ENCODE measurements at places on chromosomes 11 and 22. TPM values are rescaled to one million over a fixed set of nuclear protein-coding genes. Genes with fewer than 3 reads are reported as not detected.

Gene ARFGAP2
- 60.5 TPM for total RNA-seq

- no peaks in the 10 kb centered on the region for H3K36me3 ChIP-seq
- H3K27me3 ChIP-seq, result peaks cover 19% of the 10 kb centered on the region
- H3K4me1 ChIP-seq, result peaks cover 30% of the 10 kb centered on the region
- H3K27ac ChIP-seq, result no peak overlapping the region
Measured at GRCh38 chr11:124839128-124839971, 25.9 kb upstream of the ROBO3 start.

- no peaks in the 10 kb centered on the region for H3K36me3 ChIP-seq
- H3K4me1 ChIP-seq, result peaks cover 28% of the 10 kb centered on the region
- DNase-seq, result no peak
Measured at GRCh38 chr11:78802058-78802761, 227.5 kb upstream of the NARS2 start.

DNA sequence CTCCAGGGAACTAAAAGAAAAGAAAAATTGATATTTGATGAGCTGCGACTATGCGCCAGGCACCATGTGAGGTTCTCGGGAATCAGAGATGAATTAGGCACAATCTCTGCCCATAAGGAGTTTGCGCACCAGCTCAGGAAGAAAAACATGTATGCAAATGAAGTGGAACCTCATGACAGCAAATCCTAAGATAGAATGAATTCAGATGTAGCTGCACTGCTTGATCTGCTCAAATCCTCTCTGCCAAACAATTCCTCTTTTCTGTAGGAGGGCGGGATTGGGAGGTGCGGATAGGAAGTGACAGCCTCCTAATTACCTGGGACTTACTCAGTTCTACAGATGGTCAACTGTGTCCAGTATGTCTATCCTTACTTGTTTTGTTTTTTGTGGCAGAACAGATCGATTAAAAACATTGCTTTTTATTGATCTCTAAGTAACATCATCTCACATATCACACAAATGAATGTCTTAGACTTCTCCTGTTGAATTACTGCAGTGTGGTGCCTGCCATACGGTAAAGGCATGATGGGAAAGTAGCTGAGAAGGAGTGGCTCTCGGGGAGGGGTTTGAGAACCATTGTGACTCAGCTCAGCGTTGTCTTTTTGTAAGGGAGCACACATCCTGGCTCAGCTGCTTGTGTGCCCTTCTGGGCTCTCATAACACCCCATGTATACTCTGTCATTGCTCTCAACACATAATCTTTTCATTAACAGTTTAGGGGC, 13.9 kb downstream of the CRTAM start:
- peaks cover 34% of the 10 kb centered on the region for H3K4me1 ChIP-seq
- no peaks in the 10 kb centered on the region for H3K27me3 ChIP-seq
- no peaks in the 10 kb centered on the region for H3K36me3 ChIP-seq
- no peak overlapping the region for H3K4me3 ChIP-seq

DNA sequence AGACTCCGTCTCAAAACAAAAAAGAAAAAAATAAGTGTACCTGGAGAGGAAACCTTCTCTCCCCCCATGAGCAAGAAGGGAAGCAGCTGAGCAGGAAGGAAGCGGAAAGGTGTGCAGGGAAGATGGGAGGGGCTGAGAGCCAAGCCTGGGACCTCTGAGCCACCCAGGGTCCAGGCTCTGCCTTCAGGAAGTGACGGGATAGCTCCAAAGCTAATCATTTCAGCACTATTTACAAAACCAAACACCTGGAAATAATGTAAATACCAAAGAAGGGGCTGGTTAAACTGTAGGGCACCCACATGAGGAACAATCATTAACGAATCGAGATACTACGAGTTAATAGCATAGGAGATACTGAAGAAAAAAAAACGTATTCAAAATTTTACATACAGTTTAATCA, 27.9 kb downstream of the ARRB1 start:
- no peaks in the 10 kb centered on the region for H3K27me3 ChIP-seq
- H3K36me3 ChIP-seq, result peaks cover 13% of the 10 kb centered on the region
- no peak for DNase-seq
- peak overlapping the region; percentile 71 for H3K27ac ChIP-seq

Gene MYRF
- 5.2 TPM for total RNA-seq

DNA sequence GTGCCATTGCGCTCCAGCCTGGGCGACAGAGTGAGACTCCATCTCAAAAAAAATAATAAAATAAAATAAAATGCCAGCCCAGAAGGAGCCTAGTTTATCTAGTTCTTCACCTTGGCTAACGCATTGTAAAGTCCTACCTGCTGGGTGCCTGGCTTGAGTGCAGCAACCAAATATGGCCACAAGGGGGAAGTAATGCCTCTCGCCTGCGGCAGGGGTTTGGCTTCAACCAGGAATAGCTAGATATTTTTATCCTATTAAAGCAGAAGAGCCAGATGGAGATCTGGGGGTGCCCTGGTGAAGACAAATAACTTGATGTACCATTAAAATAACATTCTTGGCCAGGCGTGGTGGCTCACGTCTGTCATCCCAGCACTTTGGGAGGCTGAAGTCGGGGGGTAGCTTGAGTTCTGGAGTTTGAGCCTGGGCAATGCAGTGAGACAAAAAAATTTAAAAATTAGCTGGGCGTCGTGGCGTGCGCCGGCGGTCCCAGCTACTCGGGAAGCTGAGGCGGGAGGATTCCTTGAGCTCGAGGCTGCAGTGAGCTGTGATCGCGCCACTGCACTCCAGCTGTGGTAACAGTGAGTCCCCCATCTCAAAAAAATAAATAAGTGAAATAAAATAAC, 20.6 kb upstream of the PLEKHB1 start:
- H3K36me3 ChIP-seq, result no peaks in the 10 kb centered on the region
- no peak overlapping the region for H3K27ac ChIP-seq
- no peak overlapping the region for H3K4me3 ChIP-seq
- H3K27me3 ChIP-seq, result peaks cover 96% of the 10 kb centered on the region

Gene TRPM5
- 0.07 TPM for total RNA-seq

Gene ANO1
- 5.0 TPM for total RNA-seq

Gene SCN3B
- total RNA-seq, result 0.79 TPM

DNA sequence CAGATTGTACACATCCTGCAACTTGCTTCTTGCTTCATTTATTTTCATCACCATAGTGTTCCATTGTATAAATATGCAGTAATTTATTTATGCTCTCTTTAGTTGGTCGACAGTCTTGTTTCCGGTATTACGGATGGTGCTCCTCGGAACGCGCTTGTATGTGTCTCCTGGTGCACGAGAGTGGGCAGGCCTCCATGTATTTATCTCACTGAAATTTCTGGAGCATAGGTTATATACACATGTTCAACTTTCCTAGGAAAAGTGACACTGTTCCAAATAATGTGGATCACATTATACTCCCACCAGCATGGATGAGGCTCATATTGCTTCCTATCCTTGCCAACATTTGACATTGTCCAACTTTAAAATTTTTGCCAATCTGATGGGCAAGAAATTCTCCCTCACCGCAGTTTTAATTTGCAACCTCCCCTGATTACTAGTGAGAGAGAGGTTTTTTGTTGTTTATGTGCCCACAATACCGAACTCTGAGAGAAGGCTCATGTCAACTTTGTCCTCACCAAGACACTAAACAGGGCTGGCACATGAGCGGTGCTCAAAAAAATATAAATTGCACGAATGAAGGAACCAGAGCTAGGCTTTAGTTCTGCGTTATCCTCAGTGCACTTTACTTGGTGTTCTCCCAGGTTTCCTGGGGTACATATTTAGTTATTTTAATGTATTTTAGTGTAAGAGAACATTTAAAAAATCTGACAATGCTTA, 3.8 kb downstream of the CSNK2A3 start:
- no peak for DNase-seq
- H3K27me3 ChIP-seq, result no peaks in the 10 kb centered on the region
- H3K4me3 ChIP-seq, result no peak overlapping the region
- no peaks in the 10 kb centered on the region for H3K36me3 ChIP-seq
- no peak overlapping the region for H3K27ac ChIP-seq

- H3K36me3 ChIP-seq, result no peaks in the 10 kb centered on the region
- no peak overlapping the region for H3K4me3 ChIP-seq
- H3K4me1 ChIP-seq, result no peaks in the 10 kb centered on the region
- H3K27ac ChIP-seq, result no peak overlapping the region
- H3K27me3 ChIP-seq, result no peaks in the 10 kb centered on the region
Measured at GRCh38 chr11:58330861-58331260, 28.0 kb downstream of the OR5B17 start.

Gene RASL10A
- 1.6 TPM for total RNA-seq

Gene PARVG
- total RNA-seq, result 0.94 TPM

Gene C11orf87
- 0.23 TPM for total RNA-seq

- no peaks in the 10 kb centered on the region for H3K27me3 ChIP-seq
- H3K4me1 ChIP-seq, result peaks cover 10% of the 10 kb centered on the region
- H3K36me3 ChIP-seq, result peaks cover 7% of the 10 kb centered on the region
- H3K4me3 ChIP-seq, result no peak overlapping the region
- H3K27ac ChIP-seq, result no peak overlapping the region
- DNase-seq, result no peak
Measured at GRCh38 chr11:65403607-65404121, 17.2 kb downstream of the FRMD8 start.

GRCh38 chr11:62921201-62921572, at the start of gene CHRM1:
TSS of gene CHRM1 (minus strand) at chr11:62921363. CDS start at chr11:62911100, 10,263 bp downstream.
- H3K4me1 ChIP-seq, result peaks cover 30% of the 10 kb centered on the region
- DNase-seq, result no peak
- no peaks in the 10 kb centered on the region for H3K36me3 ChIP-seq
- no peak within 1 kb of the TSS for H3K27ac ChIP-seq

- no peaks in the 10 kb centered on the region for H3K36me3 ChIP-seq
- no peak for DNase-seq
- no peak overlapping the region for H3K27ac ChIP-seq
- H3K27me3 ChIP-seq, result no peaks in the 10 kb centered on the region
- H3K4me1 ChIP-seq, result no peaks in the 10 kb centered on the region
Measured at GRCh38 chr11:87812571-87813365, 362.5 kb downstream of the RAB38 start.

GRCh38 chr11:73239111-73239521, 21.0 kb downstream of the P2RY2 start:
- DNase-seq, result no peak
- H3K4me3 ChIP-seq, result no peak overlapping the region
- no peaks in the 10 kb centered on the region for H3K36me3 ChIP-seq
- peaks cover 17% of the 10 kb centered on the region for H3K4me1 ChIP-seq
- H3K27me3 ChIP-seq, result no peaks in the 10 kb centered on the region

DNA sequence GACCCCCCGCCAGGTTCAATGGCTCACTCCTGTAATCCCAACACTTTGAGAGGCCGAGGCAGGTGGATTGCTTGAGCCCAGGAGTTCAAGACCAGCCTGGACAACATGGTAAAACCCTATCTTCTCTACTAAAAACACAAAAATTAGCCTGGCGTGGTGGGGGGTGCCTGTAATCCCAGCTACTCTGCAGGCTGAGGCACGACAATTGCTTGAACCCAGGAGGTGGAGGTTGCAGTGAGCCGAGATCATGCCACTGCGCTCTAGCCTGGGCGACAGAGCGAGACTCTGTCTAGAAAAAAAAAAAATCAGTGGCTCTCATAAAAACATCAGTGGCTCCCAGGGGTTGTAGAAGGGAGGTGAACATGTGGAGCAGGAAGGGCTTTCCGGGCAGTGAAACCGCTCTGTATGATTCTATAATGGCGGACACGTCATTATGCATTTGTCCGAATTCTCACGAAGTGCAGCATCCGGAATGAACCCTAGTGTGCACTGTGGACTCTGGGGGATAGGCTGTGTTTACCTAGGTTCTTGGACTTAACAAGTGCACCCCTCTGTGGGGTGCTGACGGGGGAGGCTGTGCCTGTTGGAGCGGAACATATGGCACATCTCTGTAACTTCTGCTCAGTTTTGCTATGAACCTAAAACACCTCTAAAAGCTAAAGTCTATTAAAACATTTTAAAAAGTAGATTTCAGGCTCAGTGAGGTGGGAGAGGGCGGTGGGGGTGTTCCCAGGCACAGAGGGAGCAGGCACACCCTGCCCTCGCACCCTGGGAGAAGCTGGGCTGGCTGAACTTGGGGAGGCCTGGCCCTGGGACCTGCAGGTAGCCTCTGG, 49.1 kb upstream of the SEPTIN5 start:
- H3K27ac ChIP-seq, result no peak overlapping the region
- H3K36me3 ChIP-seq, result no peaks in the 10 kb centered on the region
- peaks cover 10% of the 10 kb centered on the region for H3K27me3 ChIP-seq

Gene WNT11
- 0.32 TPM for total RNA-seq

GRCh38 chr11:100876815-100877520, 189.9 kb downstream of the ARHGAP42 start:
- peaks cover 11% of the 10 kb centered on the region for H3K36me3 ChIP-seq
- H3K4me1 ChIP-seq, result peaks cover 54% of the 10 kb centered on the region
- no peak for DNase-seq
- H3K4me3 ChIP-seq, result no peak overlapping the region
- H3K27me3 ChIP-seq, result no peaks in the 10 kb centered on the region
- H3K27ac ChIP-seq, result peak overlapping the region; percentile 88

- peak overlapping the region; percentile 96 for H3K4me3 ChIP-seq
- peaks cover 38% of the 10 kb centered on the region for H3K4me1 ChIP-seq
- H3K27me3 ChIP-seq, result no peaks in the 10 kb centered on the region
- peaks cover 2% of the 10 kb centered on the region for H3K36me3 ChIP-seq
Measured at GRCh38 chr11:58580311-58580710, 1.4 kb downstream of the ZFP91 start.

- H3K4me3 ChIP-seq, result peak overlapping the region; percentile 90
- H3K27ac ChIP-seq, result no peak overlapping the region
- DNase-seq, result no peak
- peaks cover 11% of the 10 kb centered on the region for H3K4me1 ChIP-seq
Measured at GRCh38 chr11:124672536-124673215, 863 bp downstream of the SIAE start.

DNA sequence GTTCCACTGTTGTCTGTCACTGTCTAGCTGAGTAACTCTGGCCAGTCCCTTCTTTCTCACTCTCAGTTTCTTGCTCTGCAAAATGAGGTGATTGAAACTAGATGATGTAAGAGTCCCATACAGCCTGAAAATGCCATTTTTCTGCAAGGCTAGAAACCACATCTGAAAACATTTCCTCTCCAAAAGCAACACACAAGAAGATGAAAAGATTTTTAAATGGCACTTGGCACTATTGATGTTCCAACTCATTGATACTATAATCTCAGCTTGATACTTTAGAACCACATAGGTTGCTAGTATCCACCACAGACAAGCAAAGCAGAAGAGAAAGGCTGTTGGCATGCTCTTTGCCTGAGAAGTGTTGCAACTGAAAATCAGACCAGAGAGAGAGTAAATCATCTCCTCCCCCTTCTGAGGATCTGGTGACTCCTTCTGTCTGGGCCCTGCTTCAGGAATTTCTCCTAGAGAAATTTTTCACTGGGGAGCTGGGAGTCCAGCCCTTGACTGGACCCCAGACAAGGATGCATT, 1217.9 kb downstream of the LRRC4C start:
- peaks cover 18% of the 10 kb centered on the region for H3K4me1 ChIP-seq
- no peaks in the 10 kb centered on the region for H3K36me3 ChIP-seq
- H3K27ac ChIP-seq, result no peak overlapping the region
- peaks cover 60% of the 10 kb centered on the region for H3K27me3 ChIP-seq

- H3K27ac ChIP-seq, result no peak overlapping the region
- peaks cover 14% of the 10 kb centered on the region for H3K4me1 ChIP-seq
- no peak overlapping the region for H3K4me3 ChIP-seq
- H3K27me3 ChIP-seq, result peaks cover 24% of the 10 kb centered on the region
- no peaks in the 10 kb centered on the region for H3K36me3 ChIP-seq
- DNase-seq, result no peak
Measured at GRCh38 chr11:28616160-28616965, 508.2 kb downstream of the METTL15 start.

GRCh38 chr22:38142606-38143005, 32.1 kb upstream of the BAIAP2L2 start:
- peaks cover 4% of the 10 kb centered on the region for H3K4me1 ChIP-seq
- H3K27ac ChIP-seq, result no peak overlapping the region
- H3K36me3 ChIP-seq, result peaks cover 2% of the 10 kb centered on the region
- no peak for DNase-seq
